ENCODE measurements at places on chromosomes 2 and 18.

DNA sequence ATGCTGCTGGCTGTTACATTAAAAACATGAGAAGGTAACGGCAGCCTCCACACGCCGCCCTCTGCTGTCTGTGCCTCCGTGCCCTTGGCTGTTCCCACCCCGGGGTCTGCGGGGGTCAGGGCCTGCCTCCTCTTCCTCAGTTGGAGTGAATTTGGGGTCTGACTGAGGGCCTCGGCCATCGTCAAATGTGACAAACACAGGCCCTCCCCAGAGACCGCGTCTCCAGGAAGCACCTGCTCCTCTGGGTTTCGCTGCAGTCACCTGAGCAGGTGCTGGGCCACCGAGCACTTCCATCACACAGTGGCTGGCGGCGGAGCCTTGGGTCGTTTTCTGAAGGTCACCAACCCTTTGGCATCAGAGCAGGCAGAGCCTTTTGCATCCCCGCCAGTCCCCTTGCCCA lies 70.9 kb downstream of the NFATC1 start:
- DNase-seq = no peak

GRCh38 chr18:48621815-48622555 lies 83.2 kb downstream of the CTIF start:
- no peak for DNase-seq

GRCh38 chr2:186554850-186555671 lies 34.8 kb upstream of the ITGAV start:
- no peak for DNase-seq

GRCh38 chr18:34773961-34774766 lies 64.1 kb downstream of the DTNA start:
- no peak for DNase-seq

- no peak for DNase-seq
Observed at GRCh38 chr2:26692279-26692896, at the start of gene KCNK3. TSS of gene KCNK3 (plus strand) at chr2:26692722. CDS start at chr2:26692876, 154 bp downstream.

DNA sequence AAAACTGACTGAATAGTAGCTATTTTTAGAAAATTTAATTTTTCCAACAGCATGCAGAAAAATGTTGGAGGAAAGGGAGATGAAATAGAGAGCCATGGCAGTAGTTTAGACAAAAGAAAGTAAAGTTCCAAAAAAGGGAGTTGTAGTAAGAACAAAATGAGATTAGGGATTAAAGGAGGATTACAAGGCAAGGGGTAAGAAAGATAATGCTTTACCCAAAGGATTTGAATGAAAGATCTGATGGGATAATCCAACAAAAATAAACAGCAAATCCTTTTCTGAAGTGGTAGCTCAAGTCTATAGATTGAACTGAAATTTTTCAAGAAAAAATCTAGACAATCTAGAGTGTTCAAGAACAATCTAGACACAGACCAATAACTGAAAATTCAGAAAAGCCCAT lies 644.3 kb upstream of the FSHR start:
- DNase-seq = no peak

DNA sequence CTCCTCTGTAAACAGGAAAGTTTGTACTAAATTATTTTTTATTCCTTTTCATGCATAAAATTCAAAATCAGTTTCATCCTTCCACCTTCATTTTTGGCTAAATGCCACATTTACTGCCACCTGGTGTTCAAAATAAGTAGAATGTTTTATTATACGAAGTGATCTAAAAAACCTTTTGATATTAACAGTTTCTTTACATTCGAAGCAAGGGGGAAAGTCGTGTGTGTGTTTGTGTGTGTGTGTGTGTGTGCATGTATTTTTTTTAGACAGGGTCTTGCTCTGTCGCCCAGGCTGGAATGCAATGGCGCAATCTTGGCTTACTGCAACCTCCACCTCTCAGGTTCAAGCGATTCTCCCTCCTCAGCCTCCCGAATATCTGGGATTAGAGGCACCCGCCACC lies 9.0 kb upstream of the SCN9A start:
- DNase-seq = no peak

- DNase-seq = no peak
Observed at GRCh38 chr2:126038861-126039260, 617.1 kb upstream of the GYPC start.

- no peak for DNase-seq
Observed at GRCh38 chr2:127022817-127023216, 84.1 kb downstream of the BIN1 start.

DNA sequence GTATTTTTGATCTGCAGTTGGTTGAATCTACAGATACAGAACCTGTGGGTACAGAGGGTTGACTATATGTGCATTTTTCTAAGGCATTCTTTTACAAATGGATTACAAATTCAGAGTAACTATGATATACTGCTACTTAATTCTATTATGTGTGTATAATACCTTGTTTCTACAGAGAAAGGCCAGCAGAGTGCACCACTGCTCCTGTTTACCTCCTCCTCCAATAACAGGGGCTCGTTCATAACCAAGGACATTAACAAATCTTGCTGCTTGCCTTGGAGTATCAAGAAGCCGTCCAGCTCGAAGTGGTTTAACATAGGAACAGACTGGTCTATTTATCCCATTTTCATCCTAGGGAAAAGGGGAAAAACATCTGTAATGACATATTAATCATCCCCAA lies 16.4 kb downstream of the CEP76 start:
- DNase-seq = no peak

DNA sequence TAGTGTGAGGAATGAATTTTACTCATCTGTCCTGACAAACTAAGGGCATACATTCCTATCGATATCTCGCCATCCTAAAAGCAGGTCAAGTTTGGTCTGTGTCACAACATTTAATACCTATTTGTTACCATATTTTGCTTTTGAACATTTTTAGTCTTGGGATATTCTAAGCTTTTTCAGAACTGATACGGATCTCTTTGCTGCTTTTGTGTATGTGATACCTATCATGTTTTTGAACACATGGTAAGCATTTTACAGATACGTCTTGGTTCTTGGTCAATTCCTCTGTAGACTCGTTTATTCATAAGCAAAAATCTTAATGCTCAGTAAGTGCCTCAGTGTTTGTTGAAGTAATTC lies 592 bp downstream of the ZNF397 start:
- DNase-seq = no peak

DNA sequence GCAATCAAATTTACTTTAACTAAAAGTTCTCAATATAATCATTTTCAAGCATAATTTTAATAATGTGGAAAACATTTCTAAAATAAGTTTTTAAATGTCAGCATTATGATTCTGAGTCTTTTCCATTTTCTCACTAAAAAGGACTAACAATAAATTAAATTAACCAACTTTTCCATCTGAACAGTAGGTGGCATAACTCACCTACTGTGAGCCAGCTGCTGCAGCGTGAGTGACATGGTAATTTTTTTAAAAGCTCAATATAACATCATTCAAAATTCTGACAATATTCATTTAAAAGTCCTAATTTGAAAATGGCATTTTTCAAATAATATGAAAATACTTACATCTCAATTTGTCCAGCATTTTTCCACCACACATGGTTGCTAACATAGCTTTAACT lies 66.5 kb downstream of the DTNB start:
- DNase-seq = no peak

DNA sequence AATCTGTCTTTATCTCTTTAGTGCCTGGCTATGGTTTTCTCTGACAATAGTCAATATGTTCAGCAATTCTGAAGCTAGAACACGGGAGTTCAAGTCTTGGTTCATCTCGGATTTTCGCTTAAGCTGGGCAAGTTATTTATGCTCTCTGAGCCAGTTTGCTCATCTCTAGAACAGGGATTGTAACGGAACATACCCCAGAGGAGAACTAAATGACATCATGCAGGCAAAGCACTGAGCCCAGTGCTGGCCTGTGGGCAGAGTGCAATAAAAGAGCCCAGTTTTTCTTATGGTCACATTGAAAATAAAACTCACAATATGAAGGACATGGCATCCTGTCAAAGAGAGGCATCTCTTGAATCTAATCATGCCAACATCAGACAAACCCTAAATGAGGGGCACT lies 143.9 kb downstream of the ZBTB7C start:
- no peak for DNase-seq

- no peak for DNase-seq
Observed at GRCh38 chr2:146138820-146139219, 1618.9 kb upstream of the ZEB2 start.

DNA sequence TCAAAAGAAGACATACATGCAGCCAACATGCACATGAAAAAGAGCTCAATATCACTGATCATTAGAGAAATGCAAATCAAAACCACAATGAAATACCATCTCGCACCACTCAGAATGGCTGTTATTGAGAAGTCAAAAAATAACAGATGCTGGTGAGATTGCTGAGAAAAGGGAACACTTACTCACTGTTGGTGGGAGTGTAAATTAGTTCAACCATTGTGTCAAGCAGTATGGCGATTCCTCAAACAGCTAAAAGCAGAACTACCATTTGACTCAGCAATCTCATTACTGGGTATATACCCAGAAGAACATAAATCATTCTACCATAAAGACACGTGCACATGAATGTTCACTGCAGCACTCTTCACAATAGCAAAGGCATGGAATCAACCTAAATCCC lies 95.5 kb upstream of the XIRP2 start:
- DNase-seq = no peak
